ENCODE measurements at places on chromosomes 1 and 21. TPM values are rescaled to one million over a fixed set of nuclear protein-coding genes. Genes with fewer than 3 reads are reported as not detected.
A peak's percentile ranks its signal among the peaks of the same experiment; 100 is the strongest.

DNA sequence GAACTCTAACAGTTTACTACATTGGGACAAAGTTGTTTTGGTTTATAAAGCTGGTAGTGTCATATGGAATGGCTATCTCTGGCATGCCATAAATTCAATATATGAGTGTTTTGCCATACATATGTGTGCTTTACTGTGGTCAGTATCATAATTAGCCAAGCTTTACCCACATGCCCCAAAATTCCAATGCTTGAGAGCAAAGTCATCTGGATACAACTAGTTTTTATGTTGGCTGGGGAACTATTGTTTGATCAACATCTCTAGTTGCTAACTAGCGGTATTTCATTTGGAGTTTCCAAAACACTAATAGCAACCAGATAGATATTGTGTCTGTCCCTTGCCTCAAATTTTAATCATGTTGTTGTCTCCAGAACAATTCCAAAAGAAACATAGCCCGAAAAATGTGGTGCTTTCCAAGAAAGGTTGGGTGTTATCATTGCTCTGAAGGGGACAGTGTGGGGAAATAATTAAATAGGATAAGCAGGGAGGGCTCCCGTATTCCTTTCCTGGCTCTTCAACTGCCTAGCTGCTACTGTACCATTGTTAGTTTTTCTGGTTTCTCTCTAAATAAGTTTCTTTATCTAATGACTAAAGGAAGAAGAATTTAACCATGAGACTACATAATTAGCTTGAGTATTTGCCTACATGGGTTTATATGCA is 136.1 kb downstream of the TGFB2 start:
- no peaks in the 10 kb centered on the region for H3K36me3 ChIP-seq
- DNase-seq: no peak
- no peak overlapping the region for H3K4me3 ChIP-seq
- H3K27me3 ChIP-seq: no peaks in the 10 kb centered on the region
- no peaks in the 10 kb centered on the region for H3K4me1 ChIP-seq
- no peak overlapping the region for H3K27ac ChIP-seq

OR2T35 gene
- not detected for total RNA-seq

GRCh38 chr21:42068256-42068545 is 2.9 kb upstream of the UMODL1 start:
- peaks cover 30% of the 10 kb centered on the region for H3K4me1 ChIP-seq
- H3K4me3 ChIP-seq: no peak overlapping the region
- peaks cover 2% of the 10 kb centered on the region for H3K27me3 ChIP-seq

- no peaks in the 10 kb centered on the region for H3K4me1 ChIP-seq
- DNase-seq: no peak
- H3K27ac ChIP-seq: no peak overlapping the region
- H3K27me3 ChIP-seq: peaks cover 17% of the 10 kb centered on the region
- H3K36me3 ChIP-seq: no peaks in the 10 kb centered on the region
Measured at GRCh38 chr1:160129046-160129445, 13.5 kb downstream of the ATP1A2 start.

LYPD8 gene
- total RNA-seq: not detected

DNA sequence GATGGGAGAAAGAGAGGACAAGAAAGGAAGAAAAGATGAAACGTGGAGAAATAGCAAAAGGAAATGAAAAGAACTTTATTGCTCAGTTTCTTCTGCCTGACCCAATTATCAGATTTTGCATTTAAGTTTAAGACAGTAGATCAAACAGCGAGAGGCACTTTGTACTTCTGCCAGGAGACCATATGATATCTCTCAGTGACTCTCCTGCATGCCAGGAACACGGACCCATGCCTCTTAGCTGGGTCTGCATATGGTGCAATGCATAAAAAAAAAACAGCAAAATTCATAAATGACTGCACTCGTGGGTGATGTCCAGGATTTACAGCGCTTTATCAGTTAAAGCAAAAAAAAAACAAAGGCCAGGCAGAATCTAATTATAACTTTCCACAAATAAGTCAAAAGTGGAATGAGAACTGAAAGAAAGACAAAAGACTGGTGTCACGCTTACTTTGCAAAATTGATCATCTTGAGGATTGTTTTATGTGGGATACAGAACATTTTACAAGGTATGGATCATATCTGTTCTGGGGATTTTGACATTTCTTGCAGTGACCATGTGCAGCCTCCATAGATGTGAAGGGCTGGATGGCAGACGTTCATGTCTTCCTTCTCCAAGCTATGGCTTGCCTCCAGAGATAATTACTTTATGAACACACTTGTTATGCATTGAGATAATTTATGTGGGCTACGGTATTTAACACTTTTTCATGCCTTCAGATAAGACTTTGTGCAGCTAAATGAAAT is 79.5 kb downstream of the RUNX1 start:
- H3K27me3 ChIP-seq: peaks cover 15% of the 10 kb centered on the region
- H3K27ac ChIP-seq: peak overlapping the region; percentile 80
- H3K36me3 ChIP-seq: peaks cover 69% of the 10 kb centered on the region
- peak overlapping the region; percentile 35 for H3K4me3 ChIP-seq

DNA sequence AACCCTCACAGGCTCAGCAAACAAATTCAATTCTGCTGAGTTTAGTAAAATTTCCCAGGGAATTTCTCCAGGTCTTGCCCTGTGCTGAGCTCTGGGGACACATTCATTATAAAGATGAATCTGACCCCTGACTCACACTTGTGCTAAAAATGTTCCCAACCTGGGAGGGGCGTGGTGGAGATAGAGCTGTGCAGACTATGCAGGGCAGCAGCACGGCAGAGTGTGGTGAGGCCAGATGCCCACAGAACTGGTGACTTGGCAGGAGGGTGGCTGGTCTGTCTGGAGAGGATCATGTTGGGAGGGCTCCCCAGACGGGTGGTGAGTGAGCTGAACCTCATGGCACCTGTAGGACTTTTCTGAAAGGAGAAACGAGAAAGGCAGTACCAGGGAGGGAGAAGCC is 31.6 kb downstream of the FAAH start:
- H3K27me3 ChIP-seq: peaks cover 5% of the 10 kb centered on the region
- H3K4me3 ChIP-seq: no peak overlapping the region
- peaks cover 7% of the 10 kb centered on the region for H3K4me1 ChIP-seq
- H3K27ac ChIP-seq: no peak overlapping the region
- no peak for DNase-seq
- H3K36me3 ChIP-seq: no peaks in the 10 kb centered on the region

- H3K36me3 ChIP-seq: no peaks in the 10 kb centered on the region
- no peaks in the 10 kb centered on the region for H3K27me3 ChIP-seq
- no peak overlapping the region for H3K4me3 ChIP-seq
- H3K4me1 ChIP-seq: no peaks in the 10 kb centered on the region
- H3K27ac ChIP-seq: no peak overlapping the region
- DNase-seq: no peak
Measured at GRCh38 chr1:87880764-87881163, 552.1 kb downstream of the LMO4 start.

- peaks cover 5% of the 10 kb centered on the region for H3K4me1 ChIP-seq
- H3K27ac ChIP-seq: no peak overlapping the region
- H3K4me3 ChIP-seq: no peak overlapping the region
- peak; percentile 46 for DNase-seq
Measured at GRCh38 chr1:107135463-107135862, 5.4 kb upstream of the NTNG1 start.

GRCh38 chr1:6546326-6546725 is 8.0 kb downstream of the NOL9 start:
- peaks cover 26% of the 10 kb centered on the region for H3K4me1 ChIP-seq
- peak overlapping the region; percentile 2 for H3K4me3 ChIP-seq
- H3K27me3 ChIP-seq: no peaks in the 10 kb centered on the region
- peaks cover 55% of the 10 kb centered on the region for H3K36me3 ChIP-seq
- peak overlapping the region; percentile 90 for H3K27ac ChIP-seq
- no peak for DNase-seq
